ENCODE measurements at places on chromosomes 5 and 9.
A peak's percentile ranks its signal among the peaks of the same experiment; 100 is the strongest.

- no peak for DNase-seq
Observed at GRCh38 chr5:172726966-172727365, 44.0 kb downstream of the DUSP1 start.

- DNase-seq: no peak
Observed at GRCh38 chr9:108041551-108041950, 552.0 kb upstream of the KLF4 start.

DNA sequence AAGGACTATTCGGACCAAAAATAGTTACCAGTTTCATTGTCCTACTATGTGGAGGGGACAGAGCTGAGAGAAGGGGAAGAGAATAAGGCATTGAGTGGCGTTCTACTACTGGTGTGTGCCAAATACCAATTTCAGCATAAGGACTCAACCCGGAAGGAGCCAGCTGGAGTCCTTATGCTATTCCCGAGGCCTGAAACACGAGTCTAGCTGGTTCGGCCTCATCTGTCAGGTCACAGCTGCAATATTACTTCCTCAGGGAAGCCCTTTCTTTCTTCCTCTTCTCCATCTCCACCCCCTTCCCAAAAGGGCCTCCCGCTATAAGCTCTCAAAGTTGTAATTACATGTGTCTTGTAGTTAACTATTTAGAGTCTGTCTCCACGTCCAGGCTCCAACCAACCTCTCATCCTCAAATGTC is 20.5 kb upstream of the FER start:
- DNase-seq: peak; percentile 19

DNA sequence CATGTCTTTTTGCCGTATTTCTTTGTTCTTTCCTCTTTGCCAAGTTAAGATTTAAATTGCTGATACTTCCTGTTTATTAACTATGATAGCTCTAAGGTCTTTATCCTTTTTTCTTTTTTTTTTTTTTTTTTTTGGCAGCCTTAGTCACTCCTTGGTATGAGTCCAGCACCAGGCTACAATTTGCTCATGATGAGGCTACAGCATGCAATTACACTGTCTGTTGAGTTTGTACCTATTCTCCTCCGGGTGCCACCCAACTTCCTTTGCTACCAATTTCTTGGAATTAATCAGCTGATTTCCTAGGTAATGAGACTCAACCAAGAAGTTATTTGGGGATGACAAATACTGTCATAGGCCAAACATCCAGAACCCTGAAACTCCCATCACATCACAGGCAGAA is 25.5 kb downstream of the ACTL7B start:
- DNase-seq: no peak

DNA sequence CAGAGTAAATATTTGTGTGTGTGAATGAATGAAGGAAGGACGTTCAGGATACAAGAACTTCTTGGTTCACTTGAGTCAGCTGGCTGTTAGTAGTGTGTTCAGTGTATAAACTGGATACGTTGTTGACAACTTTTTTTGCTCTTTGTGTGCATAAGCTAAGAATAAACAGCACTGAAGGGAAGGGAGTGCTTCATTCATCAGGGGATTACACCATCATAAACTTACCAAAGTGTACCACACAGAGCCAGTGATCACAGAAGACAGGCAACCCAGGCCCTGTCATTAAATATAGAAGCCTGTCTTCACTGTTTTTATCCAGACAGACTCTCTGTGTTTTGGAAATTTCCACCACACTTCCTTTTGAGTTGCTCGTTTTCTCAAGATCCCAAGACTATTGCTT is 55.5 kb upstream of the MEF2C start:
- no peak for DNase-seq

- DNase-seq: no peak
Observed at GRCh38 chr5:111229871-111230810, 6.0 kb downstream of the CAMK4 start.

Measured in ovary (tissue), 10 donors.